Ascending aorta (tissue), 2 donors: ENCODE measurements at places on chromosomes 4 and X.

GRCh38 chr4:187289371-187289770, 565.7 kb upstream of the FAT1 start:
- no peak for DNase-seq

GRCh38 chr4:55345980-55346850, at the start of gene SRD5A3:
TSS of gene SRD5A3 (plus strand) at chr4:55346242. CDS start at chr4:55346337, 95 bp downstream.
- DNase-seq: peak; percentile 91

- DNase-seq: no peak
Measured at GRCh38 chr4:76546327-76546726, 111.3 kb downstream of the SHROOM3 start.

DNA sequence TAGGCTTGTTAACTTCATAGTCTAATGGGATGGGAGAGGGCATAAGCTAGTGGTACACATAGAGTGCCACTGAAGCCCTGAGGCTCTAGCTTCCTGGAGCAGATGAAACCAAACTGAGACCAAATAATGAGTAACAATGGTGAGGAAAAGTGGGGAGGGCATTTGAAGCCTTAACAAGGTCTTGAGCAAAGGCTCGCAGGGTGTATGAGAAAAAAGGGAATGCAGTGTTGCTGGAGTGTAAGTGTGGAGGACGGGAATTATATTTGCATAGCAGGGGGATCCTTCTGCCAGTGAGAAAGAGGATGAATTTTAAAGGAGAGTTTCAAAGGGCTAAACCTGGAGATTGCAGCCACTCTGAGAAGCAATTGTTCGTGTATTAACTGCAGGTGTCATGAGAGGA, 263.1 kb downstream of the ANK2 start:
- no peak for DNase-seq

DNA sequence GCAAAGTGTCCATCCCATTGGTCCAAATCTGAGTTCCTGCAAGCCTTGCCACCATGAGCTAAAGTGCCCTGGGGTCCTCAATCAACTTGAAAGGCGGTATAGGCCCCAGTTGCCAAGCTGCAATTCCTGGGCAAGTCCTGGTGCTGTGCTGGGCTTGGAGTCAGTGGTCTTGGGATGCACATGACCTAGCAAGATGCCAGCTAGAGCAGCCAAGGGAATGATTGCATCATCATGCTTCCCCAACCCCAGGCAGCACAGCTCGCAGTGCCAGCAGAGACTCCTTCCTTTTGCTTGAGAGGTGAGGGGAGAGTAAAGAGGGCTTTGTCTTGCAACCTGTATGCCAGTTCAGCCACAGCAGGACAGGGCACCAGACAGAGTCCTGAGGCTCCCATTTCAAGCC, 50.5 kb downstream of the KCNIP4 start:
- no peak for DNase-seq

DNA sequence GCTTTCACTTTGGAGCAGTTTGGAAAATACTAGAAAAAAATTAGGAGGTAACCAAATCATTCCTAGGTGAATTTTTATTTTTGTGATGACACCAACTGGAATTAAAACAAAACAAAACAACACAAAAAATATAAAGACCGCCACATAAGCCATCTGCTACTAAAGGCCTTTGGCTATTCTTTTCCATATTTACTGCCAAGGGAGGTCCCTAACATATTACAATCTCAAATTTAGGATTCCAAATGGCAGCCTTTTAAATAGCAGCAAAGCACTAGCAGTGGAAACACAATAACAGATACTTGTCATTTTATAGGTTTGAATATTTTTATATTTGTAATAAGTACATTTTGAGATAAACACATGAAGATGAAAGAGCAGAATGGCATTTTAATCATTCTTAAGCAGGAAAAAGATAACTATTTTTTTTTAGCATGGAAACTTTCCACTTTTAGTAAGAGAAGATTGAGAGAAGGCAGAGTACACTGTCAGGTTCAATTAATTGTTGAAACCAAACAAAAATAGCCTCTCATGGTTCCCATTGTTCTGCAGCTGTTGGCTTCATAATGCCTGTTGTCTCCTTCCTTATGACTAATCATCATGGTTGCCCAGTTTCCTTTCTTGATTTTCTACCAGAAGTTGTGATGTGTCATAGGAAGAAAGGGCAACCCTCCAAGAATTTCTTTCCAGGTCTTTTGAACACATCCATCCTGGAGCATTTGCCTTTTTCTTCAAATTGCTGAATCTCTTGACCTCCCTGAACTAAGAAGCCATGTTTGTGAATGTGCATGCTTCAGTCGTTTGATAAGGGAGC, 219.0 kb upstream of the EMCN start:
- DNase-seq: no peak

DNA sequence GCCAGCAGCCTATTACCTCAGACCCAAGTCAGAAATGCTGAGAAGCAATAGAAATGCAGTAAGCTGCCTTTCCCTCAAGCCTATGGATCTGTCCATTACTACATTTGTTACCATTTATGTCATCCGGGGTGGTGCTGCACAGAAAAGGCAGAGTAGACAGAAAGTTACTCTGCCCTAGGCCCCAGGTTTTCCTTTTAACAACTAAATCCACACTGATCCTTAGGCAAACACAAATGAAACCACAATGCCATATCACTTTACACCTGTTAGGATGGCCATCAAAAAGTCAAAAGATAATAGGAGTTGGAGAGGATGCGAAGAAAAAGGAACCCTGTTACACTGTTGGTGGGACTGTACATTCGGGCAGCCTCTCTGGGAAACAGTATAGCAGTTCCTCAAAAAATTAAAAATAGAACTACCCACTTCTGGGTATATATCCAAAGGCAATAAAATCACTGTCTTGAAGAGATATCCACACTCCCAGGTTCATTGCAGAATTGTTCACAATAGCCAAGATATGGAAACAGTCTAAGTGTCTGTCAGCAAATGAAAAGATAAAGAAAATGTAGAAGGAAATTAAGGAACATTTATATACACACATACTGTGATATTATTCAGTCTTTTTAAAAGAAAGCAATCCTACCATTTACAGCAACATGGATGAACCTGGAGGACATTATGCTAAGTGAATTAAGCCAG, 186.3 kb downstream of the NWD2 start:
- DNase-seq: no peak

DNA sequence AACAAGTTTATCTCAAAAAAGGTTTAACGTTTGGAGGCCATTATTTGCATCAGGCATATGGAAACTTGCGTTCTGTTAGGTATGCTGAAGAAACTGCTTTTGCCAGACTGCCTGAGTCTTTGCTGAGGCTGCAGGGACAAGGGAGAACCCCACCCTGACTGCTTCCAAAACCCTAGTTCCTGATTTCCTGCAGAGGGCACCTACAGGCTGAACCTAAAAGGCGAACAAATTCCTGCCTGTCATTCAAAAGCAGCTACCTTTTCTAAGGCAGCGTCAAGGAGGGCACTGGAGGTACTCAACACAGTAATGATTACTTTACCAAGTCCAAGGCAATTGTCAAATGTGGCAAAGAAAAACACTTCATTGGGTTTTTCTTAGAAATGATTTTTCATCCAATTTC, 578 bp upstream of the CORIN start:
- DNase-seq: no peak

DNA sequence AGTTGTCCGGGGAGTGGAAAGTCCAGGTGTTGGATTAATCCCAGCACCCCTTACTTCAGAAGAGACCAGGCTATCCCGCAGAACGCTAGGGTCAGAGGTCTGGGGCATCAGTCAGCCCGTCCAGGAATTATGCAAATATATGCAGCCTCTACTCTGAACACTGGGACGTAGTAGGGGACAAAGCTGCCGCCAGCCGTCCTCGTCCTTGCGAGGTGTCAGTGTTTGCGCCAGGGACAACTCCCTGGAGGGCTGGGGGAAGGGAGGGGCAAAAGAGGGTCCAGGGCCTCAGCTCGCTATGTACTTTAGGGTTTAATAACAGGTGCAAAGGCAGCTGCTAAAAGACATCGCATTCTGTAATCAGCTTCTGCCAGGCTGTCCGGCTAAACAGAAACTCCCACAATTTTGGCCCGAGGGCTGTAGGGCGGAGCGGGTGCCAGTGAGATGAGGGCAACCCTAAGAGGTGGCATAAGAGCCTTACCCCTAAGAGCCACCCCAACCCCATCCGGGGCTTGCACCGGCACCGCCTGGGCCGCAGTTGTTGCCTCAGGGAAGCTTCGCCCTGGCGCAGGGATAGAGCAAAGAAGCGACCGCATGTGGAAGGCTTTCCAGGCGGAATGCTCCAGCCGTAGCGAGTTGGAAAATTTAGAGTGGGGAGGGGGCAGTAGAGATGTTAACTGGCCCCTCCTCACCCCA, 8.4 kb downstream of the HAND2 start:
- DNase-seq: no peak

- no peak for DNase-seq
Measured at GRCh38 chr4:145788755-145789154, 108.8 kb downstream of the C4orf51 start.
